Sigmoid colon (tissue), 7 donors: ENCODE measurements at places on chromosomes 7 and 10.

DNA sequence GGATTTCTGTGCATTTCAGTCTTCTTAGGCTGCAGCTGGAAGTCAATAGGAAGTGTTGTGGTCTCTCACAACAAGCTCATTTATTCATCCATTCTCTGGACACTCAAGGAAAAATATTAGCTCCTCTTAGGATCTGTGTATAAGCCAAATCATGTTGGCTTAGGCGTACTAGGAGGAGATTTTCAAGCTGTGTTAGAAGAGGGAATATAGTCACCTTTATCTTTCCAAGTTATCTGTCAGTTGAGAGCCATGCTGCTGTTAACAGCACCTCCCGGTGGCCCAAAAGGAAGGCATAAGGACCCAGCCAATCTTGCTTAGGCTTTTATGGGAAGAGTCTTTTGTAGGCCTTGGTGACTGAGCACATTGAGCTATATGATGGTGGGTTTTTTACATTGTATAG is 220.0 kb downstream of the LRMDA start:
- no peak overlapping the region for H3K27ac ChIP-seq
- H3K36me3 ChIP-seq, result no peaks in the 10 kb centered on the region
- peaks cover 34% of the 10 kb centered on the region for H3K4me1 ChIP-seq
- no peaks in the 10 kb centered on the region for H3K27me3 ChIP-seq

DNA sequence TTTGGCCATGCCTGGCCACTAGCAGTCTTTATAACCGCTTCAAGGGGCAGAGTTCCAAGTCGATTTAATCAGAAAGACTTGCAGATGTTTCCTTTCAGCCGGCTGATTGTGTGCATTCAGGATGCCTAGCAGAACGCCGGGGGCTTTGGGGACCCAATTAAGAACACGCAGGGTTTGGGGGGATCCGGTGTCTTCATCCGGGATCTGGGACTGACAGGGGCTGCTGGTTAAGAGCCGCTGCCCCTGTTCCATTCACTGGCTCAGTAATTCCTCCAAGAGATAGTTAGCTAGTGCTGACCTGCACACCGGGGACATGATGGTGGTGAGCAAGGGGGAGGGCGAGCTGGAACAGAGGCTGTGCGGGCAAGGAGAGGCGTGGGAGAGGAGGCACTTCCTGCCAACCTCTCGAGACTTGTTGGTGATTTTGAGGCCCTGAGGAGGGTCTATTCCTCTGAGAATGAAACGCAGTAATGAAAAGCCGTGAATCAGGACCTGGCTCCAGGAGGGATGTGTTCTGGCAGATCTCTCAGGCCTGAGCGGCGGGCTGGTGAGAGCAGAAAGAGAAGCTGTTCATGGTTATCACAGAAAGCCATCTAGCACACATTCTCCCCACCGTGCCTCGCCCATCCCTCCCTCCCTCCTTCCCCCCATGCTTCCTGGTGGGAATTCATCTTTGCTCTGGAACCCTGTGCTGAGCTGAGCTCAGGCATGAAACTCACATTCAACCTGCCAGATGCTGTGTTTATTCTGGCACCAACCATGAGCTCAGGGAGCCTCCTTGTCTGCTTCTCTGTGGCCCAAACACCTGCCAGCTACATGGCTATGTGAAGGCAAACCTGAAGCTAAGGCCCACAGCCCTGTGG is 152.0 kb downstream of the CCDC3 start:
- H3K36me3 ChIP-seq, result no peaks in the 10 kb centered on the region
- DNase-seq, result no peak
- no peak overlapping the region for H3K27ac ChIP-seq
- H3K27me3 ChIP-seq, result no peaks in the 10 kb centered on the region
- no peak overlapping the region for H3K4me3 ChIP-seq

- H3K36me3 ChIP-seq, result no peaks in the 10 kb centered on the region
- H3K4me3 ChIP-seq, result no peak overlapping the region
- peaks cover 45% of the 10 kb centered on the region for H3K4me1 ChIP-seq
- H3K27ac ChIP-seq, result peak overlapping the region; percentile 46
These were observed 4.0 kb downstream of the DYNC2I1 start for GRCh38 chr7:158860394-158860793.

GRCh38 chr7:92161271-92161670 is 17.7 kb downstream of the LRRD1 start:
- no peaks in the 10 kb centered on the region for H3K36me3 ChIP-seq
- no peaks in the 10 kb centered on the region for H3K4me1 ChIP-seq
- H3K4me3 ChIP-seq, result no peak overlapping the region
- H3K27me3 ChIP-seq, result no peaks in the 10 kb centered on the region
- DNase-seq, result no peak

DNA sequence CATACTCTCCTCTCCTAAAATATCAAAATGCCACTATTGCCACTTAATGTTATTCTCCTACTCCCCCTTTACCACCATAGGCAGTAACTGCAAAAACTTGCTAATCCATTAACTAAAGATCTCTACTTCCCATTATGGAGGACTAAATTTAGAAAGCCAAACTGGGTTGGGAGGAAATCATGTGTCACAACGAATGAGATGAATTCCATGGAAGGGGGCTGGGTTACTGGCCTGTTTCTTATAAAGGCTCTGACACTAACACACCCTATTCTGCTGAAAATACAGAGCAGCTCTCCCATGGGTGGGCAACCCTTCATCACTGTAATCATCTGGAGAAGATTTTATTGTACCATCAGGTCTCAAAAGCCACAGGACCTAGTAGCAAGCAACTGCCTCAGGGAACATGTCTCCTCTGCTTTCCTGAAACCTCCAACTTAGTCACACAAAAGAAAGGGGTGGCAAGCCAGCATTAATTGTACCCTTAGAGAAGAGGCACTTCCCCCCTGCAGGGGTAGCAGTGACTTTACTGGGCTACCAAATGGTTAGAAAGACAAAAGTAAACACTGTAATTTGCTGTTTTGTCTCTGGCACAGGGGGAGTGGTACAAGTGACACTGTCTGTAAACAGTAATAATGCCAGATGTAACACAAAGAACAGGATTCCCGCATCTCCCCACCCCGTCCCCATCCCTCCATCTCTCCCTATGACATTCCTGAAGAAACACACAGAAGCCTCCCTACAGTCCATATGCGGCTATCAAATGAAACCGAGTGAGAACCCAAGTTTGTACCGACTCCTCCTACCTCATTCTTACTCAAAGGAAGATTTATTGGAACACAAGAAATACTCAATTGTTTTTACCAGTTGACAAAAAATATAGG is 81.6 kb downstream of the ARMH3 start:
- DNase-seq, result no peak
- H3K27ac ChIP-seq, result no peak overlapping the region
- no peaks in the 10 kb centered on the region for H3K27me3 ChIP-seq
- peaks cover 6% of the 10 kb centered on the region for H3K36me3 ChIP-seq

DNA sequence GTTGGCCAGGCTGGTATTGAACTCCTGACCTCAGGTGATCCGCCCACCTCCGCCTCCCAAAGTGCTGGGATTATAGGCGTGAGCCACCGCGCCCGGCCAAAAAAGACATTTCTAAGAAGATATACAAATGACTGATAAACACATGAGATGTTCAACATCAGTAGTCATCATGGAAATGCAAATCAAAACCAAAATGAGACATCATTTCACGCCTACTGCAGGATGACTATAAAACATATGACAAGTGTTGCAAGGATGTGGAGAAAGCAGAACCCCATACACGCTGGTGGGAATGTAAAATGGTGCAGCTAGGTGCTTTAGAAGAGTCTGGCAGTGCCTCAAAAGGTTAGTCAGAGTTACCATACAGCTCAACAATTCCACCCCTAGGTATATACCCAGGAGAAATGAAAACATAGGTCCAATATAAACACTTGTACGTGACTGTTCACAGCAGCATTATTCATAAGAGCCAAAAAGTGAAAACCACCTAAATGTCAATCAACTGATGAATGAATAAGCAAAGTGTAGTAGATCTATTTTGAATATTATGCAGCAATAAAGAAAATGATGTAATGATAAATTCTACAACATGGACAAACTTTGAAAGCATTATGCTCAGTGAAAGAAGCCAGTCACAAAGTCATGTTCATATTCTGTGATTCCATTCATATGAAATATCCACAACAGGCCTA is 24.5 kb downstream of the TMEM209 start:
- peaks cover 19% of the 10 kb centered on the region for H3K36me3 ChIP-seq
- H3K4me3 ChIP-seq, result no peak overlapping the region
- no peak overlapping the region for H3K27ac ChIP-seq
- no peaks in the 10 kb centered on the region for H3K4me1 ChIP-seq
- H3K27me3 ChIP-seq, result no peaks in the 10 kb centered on the region
- DNase-seq, result no peak

DNA sequence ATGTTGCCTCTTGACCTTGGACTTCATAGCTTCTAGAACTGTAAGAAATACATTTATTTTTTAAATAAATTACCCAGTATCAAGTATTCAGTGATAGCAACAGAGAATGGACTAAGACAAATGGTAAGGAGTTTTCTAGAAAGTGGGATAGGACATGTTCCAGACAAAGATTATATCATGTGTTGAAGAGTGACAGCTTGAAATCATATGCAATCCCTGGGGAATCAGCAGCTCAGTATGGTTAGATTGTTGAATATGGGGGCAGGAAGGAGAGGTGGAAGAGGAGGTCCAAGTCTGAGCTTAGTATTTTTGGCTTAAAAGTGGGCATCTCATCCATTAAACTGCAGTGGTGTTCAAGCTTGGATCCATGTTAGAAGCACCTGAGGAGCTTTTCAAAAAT is 74.1 kb downstream of the ENTPD1 start:
- no peaks in the 10 kb centered on the region for H3K27me3 ChIP-seq
- no peak overlapping the region for H3K27ac ChIP-seq
- H3K4me3 ChIP-seq, result no peak overlapping the region
- no peak for DNase-seq

- H3K27me3 ChIP-seq, result no peaks in the 10 kb centered on the region
- DNase-seq, result no peak
- no peaks in the 10 kb centered on the region for H3K36me3 ChIP-seq
- H3K4me1 ChIP-seq, result no peaks in the 10 kb centered on the region
- H3K4me3 ChIP-seq, result no peak overlapping the region
These were observed 117.7 kb downstream of the PFKFB3 start for GRCh38 chr10:6320320-6321010.

DNA sequence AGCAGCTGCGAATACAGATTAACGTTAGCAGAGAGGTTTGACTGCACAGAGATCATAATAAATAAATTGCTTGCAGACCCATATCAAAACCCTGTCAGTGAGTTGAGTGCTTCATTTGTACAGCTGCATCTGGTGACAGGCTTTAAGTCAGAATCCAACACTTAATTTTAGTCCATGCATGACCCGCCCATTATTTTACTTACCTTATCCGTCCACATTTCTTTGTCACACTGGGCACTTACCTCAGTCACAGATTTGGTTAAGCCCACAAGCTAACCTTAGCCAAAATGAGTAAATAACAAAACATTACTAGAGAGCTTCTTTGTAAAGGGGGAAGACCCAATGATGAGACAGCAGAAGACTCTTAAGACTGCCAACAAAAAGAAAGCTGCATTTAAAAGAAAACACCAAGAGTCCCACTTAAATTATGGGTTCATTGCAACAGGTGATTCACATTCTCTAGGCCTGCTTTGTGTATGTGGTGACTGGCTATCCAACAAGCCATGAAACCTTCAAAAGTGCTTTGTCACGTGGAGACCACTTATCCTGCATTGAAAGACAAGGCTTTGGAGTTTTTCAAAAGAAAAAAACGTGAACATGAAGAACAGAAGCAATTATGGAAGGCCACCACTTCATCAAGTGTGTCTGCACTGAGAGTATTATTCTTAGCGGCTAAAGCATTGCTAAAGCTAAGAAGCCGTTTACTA is 32.2 kb downstream of the PHTF2 start:
- H3K4me1 ChIP-seq, result peaks cover 6% of the 10 kb centered on the region
- DNase-seq, result no peak
- H3K36me3 ChIP-seq, result no peaks in the 10 kb centered on the region

DNA sequence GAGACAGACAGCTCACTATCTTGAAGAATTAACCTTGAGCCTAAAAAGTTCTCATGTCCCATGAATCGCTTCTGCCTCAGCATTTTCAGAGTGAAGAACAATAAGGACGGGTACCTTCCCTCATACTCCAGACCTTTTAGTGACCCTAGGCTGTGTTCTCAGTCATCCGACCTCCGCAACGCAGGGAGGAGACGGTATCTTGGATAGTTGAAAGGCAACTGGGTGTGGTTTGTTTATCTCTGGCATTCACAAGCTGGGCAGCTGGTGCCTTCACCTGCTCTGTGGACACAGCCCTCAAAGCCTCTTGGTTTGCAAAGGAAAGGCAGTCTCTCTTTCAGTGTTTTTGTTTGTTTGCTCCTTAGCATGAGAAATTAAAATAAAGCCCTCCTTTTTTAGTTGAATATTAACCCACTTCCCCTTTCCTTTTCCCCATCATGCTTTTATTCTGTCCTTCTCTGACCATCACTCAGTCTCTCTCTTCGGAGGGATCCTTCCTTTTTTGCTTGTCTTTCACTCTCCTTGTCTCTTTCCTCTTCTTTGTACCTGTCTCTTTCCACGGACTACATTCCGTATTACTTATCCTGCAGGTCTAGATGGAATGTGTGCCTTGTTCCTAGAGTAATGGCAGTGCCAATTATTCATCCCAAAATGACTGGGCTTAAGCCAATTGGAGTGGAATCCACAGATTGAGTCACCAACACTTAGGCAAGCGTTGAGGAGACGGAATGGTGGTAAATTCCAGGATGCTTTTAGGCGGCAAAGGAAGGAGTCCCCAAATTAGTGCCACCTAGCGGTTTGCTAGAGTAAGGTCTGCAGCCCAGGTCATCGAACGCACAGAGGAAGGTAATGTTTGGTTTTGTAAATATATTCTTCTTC is 45.8 kb downstream of the PRR15 start:
- H3K36me3 ChIP-seq, result no peaks in the 10 kb centered on the region
- DNase-seq, result no peak
- no peak overlapping the region for H3K4me3 ChIP-seq
- no peaks in the 10 kb centered on the region for H3K4me1 ChIP-seq
- no peaks in the 10 kb centered on the region for H3K27me3 ChIP-seq

GRCh38 chr7:155908385-155908784 is 96.1 kb upstream of the SHH start:
- DNase-seq, result no peak
- no peaks in the 10 kb centered on the region for H3K36me3 ChIP-seq
- H3K27ac ChIP-seq, result no peak overlapping the region
- no peaks in the 10 kb centered on the region for H3K27me3 ChIP-seq
- no peaks in the 10 kb centered on the region for H3K4me1 ChIP-seq
- H3K4me3 ChIP-seq, result no peak overlapping the region

GRCh38 chr10:78455811-78456210 is 422.1 kb downstream of the RPS24 start:
- peaks cover 18% of the 10 kb centered on the region for H3K4me1 ChIP-seq
- peak overlapping the region; percentile 52 for H3K27ac ChIP-seq
- H3K4me3 ChIP-seq, result no peak overlapping the region
- no peaks in the 10 kb centered on the region for H3K27me3 ChIP-seq
- no peak for DNase-seq
